ENCODE measurements at places on chromosomes 1 and 21. TPM values are rescaled to one million over a fixed set of nuclear protein-coding genes. Genes with fewer than 3 reads are reported as not detected.
A peak's percentile ranks its signal among the peaks of the same experiment; 100 is the strongest.

DNA sequence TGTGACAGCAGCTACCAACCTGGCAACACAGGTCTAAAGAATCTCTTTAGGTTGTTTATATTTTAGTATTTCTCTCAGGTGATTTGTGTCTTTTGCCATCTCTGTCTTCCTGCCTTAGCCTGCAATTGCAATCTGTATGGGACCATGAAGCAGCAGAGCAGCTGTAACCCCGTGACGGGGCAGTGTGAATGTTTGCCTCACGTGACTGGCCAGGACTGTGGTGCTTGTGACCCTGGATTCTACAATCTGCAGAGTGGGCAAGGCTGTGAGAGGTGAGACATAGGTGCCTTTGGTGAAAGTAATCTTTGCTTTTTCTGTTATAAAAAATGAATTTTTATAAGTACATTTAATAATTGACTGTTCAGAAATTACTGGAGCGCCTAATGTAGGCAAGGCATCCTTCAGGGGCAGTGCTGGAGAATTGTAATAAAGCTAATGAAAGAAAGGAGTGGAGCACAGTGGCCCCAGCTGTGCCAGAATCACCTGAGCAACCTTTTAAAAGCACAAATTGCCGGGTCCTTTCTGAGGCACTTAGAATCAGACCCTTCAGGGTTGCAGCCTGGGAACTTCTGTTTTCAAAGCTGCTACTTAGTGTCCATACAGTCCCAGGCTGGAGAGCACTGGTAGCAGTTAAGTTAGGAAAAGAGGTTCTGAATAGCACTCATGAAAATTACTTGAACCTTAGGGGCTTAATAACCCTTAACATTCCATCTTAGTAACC, 60.6 kb upstream of the LAMC2 start:
- H3K4me1 ChIP-seq: no peaks in the 10 kb centered on the region
- no peaks in the 10 kb centered on the region for H3K27me3 ChIP-seq
- no peak overlapping the region for H3K27ac ChIP-seq
- no peaks in the 10 kb centered on the region for H3K36me3 ChIP-seq

Gene PTPN22
- total RNA-seq: 68.4 TPM

DNA sequence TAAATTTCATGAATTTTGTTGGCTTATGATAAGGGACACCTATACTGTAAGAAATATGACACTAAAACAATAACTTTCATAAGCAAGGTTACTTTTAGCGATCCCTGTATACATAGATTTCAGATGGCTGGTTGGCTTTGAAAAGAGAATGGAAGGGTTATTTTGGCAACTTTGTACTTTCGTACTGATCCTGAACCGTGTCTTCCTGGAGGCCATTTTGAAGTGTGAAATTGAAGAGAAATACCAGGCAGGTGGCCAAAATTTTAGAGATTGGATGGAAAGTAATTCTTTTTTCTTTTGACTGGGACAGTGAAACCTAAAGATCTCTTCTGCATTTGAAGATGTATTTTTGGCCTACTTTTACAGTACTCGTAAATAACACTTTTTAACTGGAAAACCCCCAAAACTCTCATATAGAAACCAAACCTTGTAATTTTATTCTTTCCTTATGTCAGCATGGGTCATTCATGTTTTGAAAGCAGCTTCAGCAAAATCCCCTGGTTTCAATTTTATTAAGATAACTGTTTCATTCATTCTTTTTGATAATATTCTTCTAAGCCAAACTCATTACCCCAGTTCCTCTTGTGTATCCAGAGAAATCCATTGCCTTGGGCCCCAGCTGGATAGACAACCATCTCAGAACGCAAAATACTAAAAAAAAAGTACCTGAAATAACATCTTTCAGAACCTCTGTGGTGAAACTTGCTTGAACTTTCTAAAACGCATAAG, 38.4 kb upstream of the ZNF281 start:
- peaks cover 6% of the 10 kb centered on the region for H3K27me3 ChIP-seq
- peaks cover 14% of the 10 kb centered on the region for H3K36me3 ChIP-seq
- no peak overlapping the region for H3K4me3 ChIP-seq
- peak overlapping the region; percentile 95 for H3K27ac ChIP-seq
- DNase-seq: no peak

DNA sequence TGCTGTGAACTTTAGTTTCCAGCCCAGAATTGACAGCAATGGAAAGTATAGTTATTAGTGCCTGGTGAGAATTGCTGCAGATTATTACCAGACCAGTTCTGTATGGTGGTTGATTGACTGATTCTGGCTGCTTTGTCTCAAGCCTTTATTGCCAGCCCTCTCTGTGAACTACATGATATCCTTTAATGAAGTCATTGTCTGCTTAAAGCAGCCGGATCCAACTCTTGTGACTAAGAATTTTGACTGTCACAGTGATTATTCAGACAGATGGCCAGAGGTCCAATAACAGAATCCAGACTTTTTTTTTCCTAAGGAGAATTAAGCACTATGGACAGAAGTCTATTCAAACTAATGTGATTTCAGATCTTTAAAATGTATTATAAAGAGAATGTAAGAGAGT, 1548.6 kb upstream of the B3GALT2 start:
- H3K27me3 ChIP-seq: no peaks in the 10 kb centered on the region
- no peaks in the 10 kb centered on the region for H3K36me3 ChIP-seq
- DNase-seq: no peak
- no peaks in the 10 kb centered on the region for H3K4me1 ChIP-seq

DNA sequence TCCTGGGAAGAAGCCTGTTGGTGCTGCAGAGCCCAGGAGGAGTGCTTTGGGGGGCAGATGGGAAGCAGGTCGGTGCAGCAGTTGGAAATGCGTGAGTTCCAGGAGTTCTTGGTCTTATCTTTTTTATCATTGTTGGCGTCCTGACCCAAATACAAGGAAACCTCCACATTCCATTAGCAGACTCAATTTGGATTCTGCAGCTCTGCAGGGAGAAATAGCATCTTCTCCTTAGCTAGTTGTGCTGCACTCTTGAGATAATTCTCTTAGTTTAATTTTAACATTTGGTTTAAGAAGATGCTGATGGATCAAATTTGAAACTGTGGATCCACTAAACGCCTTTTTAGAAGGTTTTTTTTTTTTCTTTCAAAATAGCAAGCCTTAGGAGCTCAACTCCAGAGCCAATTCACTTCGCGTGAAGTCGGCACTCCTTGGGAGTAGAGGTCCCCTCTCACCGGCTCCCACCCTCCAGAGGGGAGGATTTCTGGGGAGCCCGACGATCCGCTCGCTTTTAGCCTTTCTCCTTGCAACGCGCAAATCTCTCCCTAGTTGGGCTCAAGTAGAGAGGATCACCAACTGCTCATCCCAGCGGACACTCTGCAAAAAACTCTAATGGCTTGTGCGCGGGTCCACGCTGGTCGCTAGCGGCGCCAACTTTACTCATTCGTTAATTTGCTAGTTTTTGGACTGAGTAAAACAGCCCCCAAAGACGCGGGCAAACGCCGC, 1.3 kb downstream of the PLD5 start:
- no peaks in the 10 kb centered on the region for H3K36me3 ChIP-seq
- peaks cover 9% of the 10 kb centered on the region for H3K4me1 ChIP-seq
- no peak for DNase-seq
- no peak overlapping the region for H3K4me3 ChIP-seq

GRCh38 chr1:240843798-240844197, 231.8 kb upstream of the GREM2 start:
- no peaks in the 10 kb centered on the region for H3K4me1 ChIP-seq
- H3K4me3 ChIP-seq: no peak overlapping the region
- H3K36me3 ChIP-seq: no peaks in the 10 kb centered on the region
- no peaks in the 10 kb centered on the region for H3K27me3 ChIP-seq
- DNase-seq: no peak

DNA sequence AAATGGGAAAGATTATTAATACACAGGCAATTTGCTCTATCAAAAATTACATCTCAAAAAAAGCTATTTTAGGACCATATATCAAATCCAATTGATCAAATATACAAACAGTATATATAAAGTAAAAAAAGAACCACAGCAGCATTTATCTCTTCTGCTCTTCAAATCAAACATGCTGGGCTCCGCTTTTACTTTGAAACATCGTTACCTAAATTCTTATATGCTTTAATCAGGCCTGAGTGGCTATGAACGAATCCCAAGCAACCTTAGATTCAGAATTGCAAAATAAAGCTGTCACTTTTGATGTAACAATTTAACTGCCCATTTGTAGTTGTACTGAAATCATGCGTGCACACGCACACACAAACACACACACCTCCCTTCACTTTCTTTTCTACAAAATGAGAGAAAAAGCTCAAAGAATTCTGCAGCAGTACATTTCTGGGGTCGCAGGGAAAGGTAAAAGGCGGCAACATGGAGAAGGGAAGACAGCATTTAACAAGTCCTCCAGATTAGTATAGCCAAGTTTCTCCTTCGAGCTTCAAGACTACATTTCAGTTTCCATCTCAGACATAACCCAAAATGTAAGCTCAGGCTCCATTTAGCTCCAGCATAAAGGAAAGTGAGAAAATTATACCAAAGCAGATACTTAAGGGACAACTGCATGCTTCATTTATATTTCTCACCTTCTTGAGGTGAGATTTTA, 92.2 kb upstream of the TTC39A start:
- H3K4me1 ChIP-seq: peaks cover 12% of the 10 kb centered on the region
- no peak overlapping the region for H3K4me3 ChIP-seq
- H3K36me3 ChIP-seq: peaks cover 40% of the 10 kb centered on the region
- DNase-seq: no peak
- peak overlapping the region; percentile 18 for H3K27ac ChIP-seq

Gene SAMD13
- 0.84 TPM for total RNA-seq
